ENCODE measurements at places on chromosomes 11 and 22.

- peak; percentile 43 for DNase-seq
Observed at GRCh38 chr22:37492428-37493344, 6.5 kb upstream of the MFNG start.

GRCh38 chr11:100769165-100769564 is 82.1 kb downstream of the ARHGAP42 start:
- no peak for DNase-seq

GRCh38 chr22:33051960-33052839 is 6.0 kb downstream of the SYN3 start:
- no peak for DNase-seq

DNA sequence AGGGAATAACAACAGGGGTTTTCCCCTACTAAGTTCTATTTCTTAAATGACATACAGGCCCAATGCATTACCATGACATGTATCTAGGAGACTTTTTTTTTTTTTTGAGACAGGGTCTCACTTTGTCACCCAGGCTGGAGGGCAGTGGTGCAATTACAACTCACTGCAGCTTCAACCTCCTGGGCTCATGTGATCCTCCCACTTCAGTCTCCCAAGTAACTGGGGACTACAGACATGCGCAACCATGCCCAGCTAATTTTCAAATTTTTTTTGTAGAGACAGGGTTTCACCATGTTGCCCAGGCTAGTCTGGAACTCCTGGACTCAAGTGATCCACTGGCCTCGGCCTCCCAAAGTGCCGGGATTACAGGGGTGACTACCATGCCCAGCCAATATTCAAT is 7.5 kb downstream of the CPSF7 start:
- DNase-seq, result no peak

GRCh38 chr11:112367461-112367860 is 106.8 kb upstream of the PLET1 start:
- DNase-seq, result no peak

DNA sequence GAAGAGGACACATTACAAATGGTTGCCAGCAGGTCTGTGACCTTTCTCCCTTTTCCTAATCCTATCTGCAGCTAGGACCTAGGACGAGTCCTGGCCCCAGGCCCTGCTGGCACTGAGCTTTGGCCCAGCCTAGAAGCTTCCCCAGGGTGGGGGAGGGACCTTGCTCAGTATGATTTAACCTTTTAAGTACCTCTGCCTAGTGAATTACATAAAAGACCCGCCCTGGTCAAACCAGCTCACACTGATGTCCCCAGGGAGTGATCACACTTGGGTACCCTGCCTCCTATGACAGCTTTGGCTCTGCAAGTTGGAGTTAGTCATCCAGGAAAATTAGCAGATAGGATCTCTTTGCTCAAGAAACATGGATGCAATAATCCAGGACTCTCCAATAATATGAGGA is 21.9 kb downstream of the ASCC2 start:
- no peak for DNase-seq

GRCh38 chr11:77377734-77378133 is 76.2 kb upstream of the GDPD4 start:
- no peak for DNase-seq

DNA sequence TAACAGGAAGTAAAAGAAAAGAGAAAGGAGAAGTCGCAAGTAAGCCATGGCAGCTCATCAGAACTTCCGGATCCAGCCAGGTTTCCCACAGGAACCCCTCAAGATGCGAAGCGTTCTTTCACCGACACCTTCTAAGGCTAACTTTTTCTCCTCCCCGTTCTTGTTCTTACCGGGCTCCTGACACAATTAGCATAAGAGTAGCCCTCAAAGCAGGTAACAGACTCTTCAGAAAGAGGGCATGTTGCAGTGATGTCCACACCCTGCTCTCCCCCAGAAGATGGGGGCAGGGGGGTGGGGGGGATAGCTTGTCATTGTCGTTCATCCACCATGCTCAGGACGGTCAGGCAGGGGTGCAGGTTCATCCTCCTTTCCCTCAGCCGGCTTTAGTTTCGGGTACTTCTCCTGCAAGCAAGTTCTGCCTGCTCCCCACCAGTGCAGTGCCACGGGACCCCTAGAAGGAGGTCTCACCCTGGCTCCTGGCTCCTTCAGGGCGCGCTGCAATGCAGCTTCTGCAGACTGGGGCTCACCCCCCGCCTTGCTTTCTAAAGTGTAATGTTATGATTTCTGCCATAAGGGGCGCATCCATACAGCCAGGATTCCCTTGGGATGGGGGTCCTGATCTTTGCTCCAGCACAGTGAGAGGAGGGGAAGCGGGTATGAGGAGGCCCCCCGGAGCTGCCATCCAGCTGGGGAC is 2.3 kb downstream of the OPCML start:
- DNase-seq, result no peak

DNA sequence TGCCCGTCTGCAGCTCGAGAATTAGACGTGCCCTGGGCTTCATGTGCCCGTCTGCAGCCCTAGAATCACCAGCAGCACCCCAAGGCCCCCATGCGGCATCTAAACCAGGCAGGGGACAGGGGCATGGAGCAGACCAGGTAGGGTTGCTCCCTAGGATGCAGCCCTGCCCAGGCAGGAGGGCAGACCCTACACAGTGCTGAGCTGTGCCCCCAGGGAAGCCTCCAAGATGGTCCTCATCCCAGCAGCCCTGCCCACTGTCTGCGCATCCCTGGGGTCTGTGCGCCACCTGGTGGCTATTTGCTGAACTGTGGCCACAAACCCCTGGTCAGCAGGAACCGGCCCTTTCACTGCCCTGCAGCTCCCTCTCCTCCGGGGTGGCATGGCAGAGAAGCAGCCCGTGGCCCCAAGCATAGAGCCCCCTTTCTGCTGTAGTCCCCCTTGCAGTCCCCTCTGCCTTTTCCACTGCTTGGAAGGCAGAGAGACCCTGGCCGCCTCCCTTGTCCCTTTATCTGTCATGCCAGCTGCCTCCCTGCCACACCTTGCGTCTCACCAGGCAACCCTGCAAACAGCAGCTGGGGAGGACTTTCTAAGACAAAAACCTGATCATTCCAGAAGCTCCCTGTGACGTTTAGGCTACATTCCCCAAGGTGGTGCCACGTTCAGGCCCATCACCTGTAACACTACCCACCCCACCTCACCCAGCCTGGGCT is 86.6 kb downstream of the KCNQ1 start:
- peak; percentile 55 for DNase-seq

- DNase-seq, result no peak
Observed at GRCh38 chr22:26139310-26139709, 30.0 kb upstream of the SEZ6L start.
